ENCODE measurements at places on chromosomes 1 and 21. TPM values are rescaled to one million over a fixed set of nuclear protein-coding genes. Genes with fewer than 3 reads are reported as not detected.

- DNase-seq = no peak
These were observed 127.3 kb downstream of the HHIPL2 start for GRCh38 chr1:222420633-222421032.

NES gene
- total RNA-seq = 35.7 TPM

DNA sequence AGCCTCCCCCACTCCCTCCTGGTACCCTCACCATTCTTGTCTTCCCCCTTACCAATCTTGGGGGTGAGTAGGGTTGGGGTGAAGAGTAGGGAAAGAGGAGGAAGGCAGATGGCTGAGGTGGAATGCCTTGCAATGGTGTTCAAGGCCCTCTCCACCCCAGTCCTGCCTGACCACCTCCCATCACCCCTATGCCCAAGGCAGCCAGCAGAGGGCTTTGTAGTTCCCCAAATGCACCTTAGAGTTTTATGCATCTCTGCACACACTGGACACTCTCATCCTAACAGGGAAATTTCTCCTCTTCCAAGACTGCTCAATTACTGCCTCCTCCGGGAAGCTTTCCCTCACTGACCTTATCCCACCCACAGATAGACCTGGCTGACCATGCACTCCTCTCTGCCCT, 15.4 kb downstream of the KIF17 start:
- DNase-seq = no peak

- no peak for DNase-seq
These were observed 51.8 kb upstream of the GFI1 start for GRCh38 chr1:92538413-92539061.

- no peak for DNase-seq
These were observed 50.9 kb downstream of the SLC37A1 start for GRCh38 chr21:42564561-42564971.

RIPPLY3 gene
- total RNA-seq = not detected

ITGB2 gene
- 20.8 TPM for total RNA-seq

GRCh38 chr21:37460196-37460595, 93.6 kb downstream of the DYRK1A start:
- no peak for DNase-seq
